ENCODE measurements at places on chromosomes 5 and 9.

GRCh38 chr5:36240779-36241630, 720 bp downstream of the NADK2 start:
- peak; percentile 59 for DNase-seq

- DNase-seq, result peak; percentile 31
Measured at GRCh38 chr5:127577458-127577857, 60.0 kb downstream of the PRRC1 start.

DNA sequence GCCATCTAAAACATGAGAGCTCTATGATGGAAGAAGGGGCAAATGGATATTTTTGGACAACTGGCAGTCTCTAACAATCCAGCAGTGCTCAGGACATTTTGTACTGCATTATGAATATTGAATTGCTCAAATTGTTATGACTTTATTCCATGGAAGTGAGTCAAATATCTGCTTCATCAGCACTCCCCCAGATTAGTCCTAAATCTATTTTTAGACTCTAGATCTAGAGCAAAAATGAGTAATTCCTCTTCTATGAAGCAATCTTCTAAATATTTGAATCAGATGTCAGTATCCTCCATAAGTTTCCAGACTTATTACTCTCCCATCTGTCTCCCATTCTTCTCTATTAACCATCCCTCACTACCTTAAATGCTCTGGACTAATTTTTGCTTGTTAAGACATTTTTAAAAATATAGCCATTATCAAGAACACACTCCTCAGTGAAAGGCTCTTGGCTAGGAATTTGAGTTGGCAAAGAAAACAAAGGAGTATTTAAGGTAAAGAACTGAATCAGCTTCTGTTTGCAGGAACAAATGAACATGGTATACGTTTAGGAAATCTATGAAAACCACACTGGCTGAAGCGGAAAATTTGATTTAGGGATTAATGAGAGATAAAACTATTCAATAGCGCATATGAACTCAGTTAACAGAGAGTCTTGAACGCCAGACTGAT, 300.9 kb downstream of the MCTP1 start:
- peak; percentile 71 for DNase-seq

GRCh38 chr5:56769875-56770604, 45.3 kb upstream of the MAP3K1 start:
- DNase-seq, result no peak

GRCh38 chr5:137272831-137273230, 226.3 kb downstream of the SPOCK1 start:
- no peak for DNase-seq

GRCh38 chr9:128191406-128192046, at the start of gene CIZ1:
CIZ1 (minus strand) TSS chr9:128191572; CDS start chr9:128190857, 715 bp downstream.
- DNase-seq, result peak; percentile 73

DNA sequence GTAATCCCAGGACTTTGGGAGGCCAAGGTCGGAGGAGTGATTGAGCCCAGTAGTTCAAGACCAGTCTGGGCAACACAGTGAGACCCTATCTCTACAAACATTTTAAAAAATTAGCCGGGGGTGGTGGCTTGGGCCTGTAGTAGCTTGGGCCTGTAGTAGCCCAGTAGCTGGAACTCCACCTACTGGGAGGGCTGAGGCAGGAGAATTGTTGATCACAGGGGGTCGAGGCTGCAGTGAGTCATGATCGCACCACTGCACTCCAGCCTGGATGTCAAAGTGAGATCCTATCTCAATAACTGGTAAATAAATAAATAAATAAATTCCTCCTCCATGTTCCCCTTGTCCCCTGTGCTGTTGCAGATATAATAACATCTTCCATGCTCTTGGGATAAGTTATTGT, 14.3 kb downstream of the VCAN start:
- no peak for DNase-seq

DNA sequence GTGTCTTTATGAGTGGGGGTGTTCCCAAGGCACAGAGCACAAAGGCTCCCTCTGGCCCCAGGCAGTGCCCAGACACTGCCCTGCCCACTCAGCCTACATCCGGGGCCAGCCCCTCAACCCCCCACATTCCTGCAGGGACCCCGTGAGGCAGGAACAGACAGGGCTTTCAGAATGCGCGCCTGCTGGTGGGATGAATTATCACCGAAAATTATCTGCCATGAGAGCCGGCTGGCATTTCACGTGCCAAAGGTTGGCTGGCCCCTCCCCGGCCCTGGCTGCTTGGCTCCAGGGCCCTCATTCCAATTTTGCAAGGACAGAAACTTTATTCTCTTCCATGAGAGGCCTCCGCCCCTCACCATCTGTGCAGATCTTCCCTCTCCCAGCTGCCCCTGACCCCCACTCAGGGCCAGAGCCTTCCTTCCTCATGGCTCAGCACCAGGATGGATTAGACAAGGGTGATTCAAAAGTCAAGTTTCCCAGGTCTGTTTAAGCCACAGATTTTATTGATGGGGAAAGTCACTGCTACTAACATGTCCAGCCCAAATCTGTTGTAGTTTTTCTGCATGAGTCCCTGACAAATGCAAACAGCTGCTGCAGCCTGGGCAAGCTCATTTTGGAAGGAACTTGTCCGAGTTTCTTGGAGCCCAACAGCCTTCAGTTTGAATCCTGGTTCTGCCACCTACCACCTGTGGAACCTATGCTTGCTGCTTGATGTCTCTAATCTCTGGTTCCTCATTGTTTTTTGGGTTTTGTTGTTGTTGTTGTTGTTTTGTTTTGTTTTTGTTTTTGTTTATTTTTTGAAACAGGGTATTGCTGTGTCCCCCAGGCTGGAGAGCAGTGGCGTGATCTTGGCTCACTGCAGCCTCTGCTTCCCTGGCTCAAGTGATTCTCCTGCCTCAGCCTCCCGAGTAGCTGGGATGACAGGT, 32.3 kb upstream of the WDR38 start:
- DNase-seq, result no peak

DNA sequence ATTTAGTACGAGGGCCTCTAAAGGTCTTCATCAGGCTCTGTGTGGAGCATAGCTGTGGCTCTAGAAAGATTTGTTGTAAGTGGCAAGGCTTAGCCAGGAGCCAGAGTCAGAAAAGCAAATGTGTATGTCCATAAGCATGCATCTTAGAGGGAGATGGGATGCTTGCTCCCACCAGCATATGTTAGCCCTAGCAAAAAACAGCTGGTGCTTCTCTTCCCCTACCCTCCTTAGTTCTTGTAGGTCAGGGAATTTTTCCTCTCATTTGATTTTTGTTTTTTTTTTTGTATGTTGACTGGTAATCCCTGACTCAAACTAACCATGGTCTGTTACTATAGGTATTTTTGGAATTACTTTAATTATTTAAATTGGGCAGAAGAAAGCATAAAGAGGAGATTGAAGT, 7.7 kb downstream of the TNFSF15 start:
- DNase-seq, result no peak

DNA sequence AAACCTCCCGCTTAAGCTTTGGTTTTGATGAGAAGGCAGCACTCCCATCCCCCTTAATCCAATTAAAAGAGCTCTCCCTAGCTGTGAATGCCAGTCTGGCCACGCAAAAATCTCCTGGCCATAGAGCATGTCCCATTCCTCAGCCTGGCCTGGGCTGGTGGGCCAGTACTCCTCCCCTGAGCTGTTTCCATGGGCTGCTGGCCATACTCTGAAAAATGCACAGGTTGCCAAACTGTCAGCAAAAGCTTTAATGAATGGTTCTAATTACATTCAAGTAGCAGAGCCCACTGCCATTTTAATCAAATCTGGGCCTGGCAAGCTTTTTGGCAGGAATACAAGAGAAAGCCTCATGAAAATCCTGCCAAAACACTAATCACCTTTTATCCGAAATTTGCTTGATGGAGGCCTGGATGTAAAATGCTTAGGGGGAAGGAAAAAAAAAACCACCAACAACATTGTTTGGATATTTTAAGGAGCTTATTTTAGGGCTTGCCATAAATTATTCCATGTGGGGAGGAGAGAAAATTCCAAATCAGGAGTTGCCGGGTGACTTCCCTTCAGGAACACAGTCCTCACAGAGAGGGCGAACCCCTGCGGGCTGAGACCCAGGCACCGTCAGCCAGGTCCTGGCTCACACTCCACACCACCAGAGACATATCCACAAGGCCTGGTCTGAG, 243.3 kb downstream of the SEC61B start:
- peak; percentile 19 for DNase-seq

GRCh38 chr5:43997647-43998272, 391.5 kb downstream of the FGF10 start:
- peak; percentile 41 for DNase-seq

DNA sequence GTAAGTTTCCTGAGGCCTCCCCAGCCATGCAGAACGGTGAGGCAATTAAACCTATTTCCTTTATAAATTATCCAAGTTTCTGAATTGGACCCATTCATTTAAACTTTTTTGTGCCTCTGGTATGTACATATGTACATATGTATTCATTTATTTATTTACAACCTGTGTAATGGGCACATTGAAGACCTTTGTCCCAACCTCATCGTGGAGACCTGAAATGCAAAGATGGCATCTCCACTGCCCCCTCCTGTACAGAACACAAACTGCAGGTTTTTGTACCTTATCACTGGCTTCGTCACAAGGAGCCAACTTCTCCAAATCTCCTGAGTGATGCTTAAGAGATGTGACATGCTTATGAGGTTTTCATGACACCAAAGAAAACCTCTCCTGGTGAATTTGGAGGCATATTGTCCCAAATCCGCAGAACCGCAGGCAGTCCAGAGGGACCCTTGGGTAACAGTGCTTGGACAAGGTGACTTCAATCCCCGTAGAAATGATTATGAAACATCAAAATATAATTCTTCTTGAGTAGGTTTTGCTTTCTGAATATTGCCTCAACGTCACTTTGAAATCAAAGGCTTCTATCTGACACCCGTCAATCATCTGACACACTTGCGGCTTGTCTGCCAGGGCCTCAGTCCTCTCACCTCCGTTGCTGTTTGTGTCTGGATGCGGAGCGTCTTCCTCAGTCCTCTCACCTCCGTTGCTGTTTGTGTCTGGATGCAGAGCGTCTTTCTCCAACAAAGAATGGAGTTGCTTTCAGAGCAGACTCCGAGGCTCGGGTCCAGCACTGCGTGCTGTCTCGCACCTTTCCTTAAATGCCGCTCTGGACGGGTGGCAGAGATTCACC, 135.0 kb upstream of the IRX4 start:
- DNase-seq, result peak; percentile 23

- no peak for DNase-seq
Measured at GRCh38 chr9:102631559-102631958, 363.6 kb upstream of the CYLC2 start.

DNA sequence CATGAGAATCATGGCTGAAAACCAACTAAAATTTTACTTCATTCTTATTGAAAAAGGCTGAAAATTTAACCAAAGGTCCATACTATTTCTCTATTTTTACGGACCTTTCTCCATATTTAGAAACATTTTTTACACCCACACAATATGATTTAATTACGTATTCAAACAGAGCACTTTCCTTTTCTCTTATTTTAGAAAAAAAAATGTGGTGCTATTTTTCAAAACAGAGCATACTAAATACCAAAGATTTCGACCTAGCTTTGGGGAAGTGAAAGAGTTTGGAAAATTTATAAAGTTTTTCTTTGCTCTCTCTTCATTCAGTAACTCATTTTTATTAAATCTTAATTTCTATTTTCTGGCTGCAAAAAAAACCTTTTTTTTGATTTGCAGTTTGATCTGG, 38.1 kb downstream of the RNF145 start:
- no peak for DNase-seq

DNA sequence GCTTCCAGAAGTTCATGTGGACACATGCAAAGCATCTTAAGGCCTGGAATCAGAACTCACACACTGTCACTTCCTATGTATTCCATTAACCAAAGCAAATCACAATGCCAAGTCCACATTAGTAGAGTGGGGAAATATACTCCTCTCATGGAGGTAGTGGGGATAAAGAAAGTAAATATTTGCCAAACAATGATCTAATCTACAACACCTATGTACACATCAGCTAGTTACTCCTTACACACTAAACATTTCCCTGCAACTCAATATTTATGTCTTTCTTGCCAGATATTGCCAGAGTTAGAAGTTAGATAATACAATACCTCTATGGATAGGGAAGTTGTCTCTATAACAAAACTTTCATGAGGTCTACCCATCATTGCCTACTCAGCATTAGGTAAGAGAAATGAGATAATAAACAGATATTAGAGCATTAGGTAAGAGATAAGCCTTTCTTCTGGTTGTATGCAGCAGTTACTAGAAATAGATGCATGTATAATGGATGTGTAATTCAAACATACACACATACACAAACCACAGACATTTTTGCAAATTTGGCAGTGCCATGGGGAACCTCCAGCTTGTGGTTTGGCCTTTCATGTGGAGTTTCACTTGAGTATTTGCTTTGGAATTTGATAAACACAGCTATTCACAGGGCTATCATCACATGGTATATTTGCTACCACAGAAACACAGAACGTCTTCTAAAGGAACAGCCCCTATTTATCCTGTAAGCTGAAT, 196.5 kb downstream of the TLE1 start:
- DNase-seq, result peak; percentile 98

- DNase-seq, result no peak
Measured at GRCh38 chr9:113618836-113619490, 155.4 kb downstream of the RGS3 start.

GRCh38 chr5:11525020-11525419, 379.2 kb downstream of the CTNND2 start:
- no peak for DNase-seq

DNA sequence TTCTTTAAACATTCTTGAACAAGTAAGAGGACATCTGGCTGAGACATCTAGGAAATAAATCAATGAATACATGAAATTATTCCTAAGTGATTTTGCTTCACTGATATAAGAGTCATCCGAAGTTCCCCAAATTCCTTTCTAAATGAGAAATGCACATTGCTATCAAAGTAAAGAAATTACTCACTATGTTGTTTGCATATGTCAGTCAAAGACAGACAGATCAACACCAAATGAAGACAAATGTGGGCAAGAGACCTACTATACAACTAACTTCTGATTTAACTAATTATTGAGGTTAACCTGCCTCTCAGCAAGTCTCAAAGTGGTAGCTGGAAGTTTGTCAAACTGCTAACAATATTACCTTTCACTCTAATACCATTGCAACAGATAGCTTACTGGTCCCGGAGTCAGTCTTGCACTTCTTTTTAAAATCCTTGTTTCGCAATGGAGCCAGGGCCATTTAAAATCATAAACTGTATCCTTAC, 13.2 kb downstream of the TUT7 start:
- DNase-seq, result no peak

GRCh38 chr9:33289936-33290246, 425 bp upstream of the NFX1 start:
- DNase-seq, result no peak

DNA sequence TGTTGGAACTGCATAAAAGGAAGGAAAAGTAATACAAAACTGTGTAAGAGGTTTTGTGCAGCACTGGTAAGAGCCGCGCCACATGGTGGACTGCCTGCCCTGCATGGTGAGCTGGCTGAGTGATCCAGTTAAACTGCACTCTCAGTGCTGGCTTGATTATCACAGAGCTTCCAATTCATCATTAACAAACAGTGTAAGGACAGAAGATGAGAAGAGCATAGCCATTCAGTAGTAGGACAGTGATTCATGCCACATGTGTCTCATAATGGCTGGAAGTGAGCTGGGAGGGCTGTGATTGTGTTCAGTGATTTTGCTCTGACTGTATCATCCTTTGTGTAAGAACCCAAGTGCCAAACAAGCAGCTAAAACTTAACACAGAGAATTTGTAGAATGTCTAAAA, 14.1 kb downstream of the ASPN start:
- no peak for DNase-seq
